Dorsolateral prefrontal cortex (tissue), 122 donors: ENCODE measurements at places on chromosomes 5 and 9.

- DNase-seq, result no peak
These were observed 4.9 kb downstream of the FBXO38 start for GRCh38 chr5:148388696-148389095.

GRCh38 chr9:77956555-77956954 is 75.1 kb downstream of the GNAQ start:
- DNase-seq, result no peak

- no peak for DNase-seq
These were observed 88.7 kb upstream of the LRRTM2 start for GRCh38 chr5:138963763-138964371.

GRCh38 chr5:105752801-105753200 is 1917.9 kb downstream of the EFNA5 start:
- DNase-seq, result no peak

GRCh38 chr5:33321026-33321425 is 119.7 kb upstream of the TARS1 start:
- DNase-seq, result no peak

DNA sequence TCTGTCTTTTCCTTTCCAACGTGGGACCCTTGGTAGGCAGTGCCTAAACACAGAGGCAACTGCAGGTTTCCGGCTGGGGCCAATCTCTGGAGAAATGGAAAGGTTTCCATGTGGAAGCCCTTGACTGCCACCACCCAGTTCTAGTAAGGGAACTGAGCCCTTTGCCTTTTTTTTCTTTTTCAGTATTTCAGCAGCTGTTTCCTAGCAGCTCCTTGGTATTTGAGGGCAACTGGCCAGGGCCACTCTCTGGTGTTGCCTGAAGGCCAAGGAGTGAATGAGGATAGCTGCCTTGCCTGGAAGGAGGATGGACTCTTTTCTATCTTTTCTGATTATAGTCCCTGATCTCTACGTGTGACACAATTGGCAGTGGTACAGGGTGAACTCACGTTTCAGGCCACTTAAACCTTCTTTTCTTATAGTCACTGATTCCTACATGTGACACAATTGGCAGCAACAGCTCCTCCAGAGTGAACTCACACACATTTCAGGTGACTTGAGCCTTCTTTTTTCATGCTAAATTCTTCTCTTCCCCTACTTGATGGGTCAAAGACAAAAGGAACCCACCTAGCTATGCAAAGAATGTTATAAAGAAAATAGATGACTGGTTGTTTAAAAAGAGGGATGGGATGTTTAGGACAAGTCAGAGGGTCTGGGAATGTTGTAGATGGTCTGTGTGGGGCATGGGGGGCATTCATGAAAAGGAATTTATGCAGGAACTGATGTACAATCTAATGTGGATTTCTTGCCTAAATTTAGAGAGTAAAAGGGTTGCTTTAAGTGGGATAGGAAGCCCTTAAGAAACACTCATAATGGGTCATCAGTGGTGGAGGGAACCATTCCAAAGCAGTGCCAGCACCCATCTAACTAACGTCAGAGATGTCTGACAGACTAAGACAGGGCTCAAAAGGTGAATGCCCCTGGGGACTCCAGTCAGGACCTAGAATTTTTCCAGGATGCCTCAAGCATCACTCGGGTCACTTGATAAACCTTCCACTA is 190.1 kb downstream of the TMEM232 start:
- no peak for DNase-seq

- no peak for DNase-seq
These were observed 280.6 kb downstream of the EBF1 start for GRCh38 chr5:158819095-158819494.

GRCh38 chr9:80883426-80883825 is 805.9 kb downstream of the TLE1 start:
- no peak for DNase-seq

DNA sequence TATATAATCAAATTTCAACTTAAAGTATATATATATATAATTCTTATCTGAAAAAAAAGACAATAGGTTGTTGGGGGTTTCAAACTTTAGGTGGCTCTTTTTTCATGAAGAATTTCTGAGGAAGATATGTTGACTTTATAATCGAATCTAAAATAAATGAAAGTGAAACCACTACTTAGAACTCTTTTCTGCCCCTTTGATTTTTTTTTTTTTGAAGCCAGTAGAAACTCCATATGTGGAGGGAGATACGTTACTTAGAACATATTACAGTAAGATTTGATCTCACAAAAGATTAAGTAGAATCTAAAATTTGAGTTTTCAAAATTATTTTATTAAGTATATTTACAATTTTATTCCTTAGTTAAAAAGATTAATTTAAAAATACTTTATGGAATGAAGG is 96.9 kb downstream of the ATG10 start:
- DNase-seq, result no peak

DNA sequence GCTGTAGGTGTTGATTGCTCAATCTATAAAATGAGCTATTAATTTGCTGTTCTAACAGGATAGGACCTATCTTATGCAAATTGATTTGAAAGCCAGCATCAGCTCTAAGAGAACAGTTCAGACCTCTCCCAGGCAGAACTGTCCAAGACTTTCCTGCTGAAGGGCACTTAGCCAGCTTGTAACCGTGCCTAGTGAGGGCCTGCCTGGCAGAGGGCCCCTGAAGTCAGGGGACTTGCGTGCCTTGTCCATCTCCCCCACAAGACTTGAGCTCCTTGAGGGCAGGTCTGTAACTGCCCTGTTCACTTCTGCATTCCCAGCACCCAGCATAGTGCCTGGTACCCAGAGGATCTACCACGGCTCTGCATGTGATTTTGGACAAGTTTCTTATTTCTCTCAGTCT is 293.4 kb downstream of the CDK5RAP2 start:
- no peak for DNase-seq

- DNase-seq, result no peak
These were observed 102.7 kb downstream of the LRRC70 start for GRCh38 chr5:62681117-62681850.

- no peak for DNase-seq
These were observed 27.8 kb downstream of the RECK start for GRCh38 chr9:36064448-36065037.
